T47D (cell line): ENCODE measurements at places on chromosomes 5 and 9.

DNA sequence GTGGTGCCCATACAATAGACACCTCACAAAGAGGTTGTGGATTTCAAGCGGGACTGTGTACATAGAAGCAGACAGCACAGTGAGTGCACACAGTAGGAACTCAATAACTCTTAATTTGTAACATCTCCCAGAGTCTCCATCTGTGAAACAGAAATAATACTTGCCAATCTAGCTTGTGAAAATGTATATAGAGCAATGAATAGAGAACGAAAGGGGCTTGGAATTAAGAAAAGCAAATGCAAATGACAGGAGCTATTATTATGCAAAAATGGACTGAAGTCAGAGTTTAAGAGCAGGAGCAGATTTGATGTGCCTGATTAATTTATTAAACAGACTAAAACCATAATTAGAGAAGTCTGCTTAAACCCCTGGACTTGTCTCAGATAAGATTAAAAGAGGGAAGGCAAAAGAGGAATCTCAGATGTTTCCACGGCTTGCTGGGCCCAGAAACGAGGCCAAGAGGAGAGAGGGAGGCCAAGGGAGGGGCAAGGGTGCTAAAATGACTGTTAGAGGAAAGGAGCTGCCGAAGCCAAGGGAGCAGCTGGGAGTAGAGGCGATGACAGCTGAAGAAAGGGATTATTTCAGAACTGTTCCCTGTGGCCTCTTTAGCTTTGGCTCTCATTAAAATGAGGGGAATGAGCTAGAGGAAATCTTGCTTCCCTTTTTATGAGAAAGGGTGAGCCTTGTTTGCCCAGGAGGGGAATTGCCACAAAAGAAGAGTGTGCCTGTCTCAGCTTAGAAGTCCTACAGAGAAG, 72.1 kb downstream of the FEM1C start:
- no peak for DNase-seq

- DNase-seq: peak; percentile 52
These were observed 80.6 kb downstream of the FBXO4 start for GRCh38 chr5:42005561-42006153.

DNA sequence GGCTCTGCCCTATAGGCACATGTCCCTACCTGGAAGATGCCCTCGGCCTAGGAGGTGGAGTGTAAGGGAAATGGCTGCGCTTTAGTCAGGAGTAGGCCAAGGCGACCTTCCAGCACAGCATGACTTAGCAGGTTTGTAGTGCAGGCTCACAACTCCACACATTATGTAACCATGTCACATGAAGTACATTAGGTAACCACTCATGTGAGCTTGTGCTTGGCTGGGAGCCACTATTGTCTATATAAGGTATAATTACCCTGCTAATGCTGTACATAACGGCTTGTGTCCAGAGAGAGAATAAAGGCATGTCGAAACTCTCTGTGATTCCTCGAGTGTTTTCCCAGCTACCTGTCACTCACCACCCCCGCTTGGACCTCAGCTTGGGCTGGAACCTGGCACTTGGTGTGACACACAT, 74.9 kb downstream of the CAMK4 start:
- DNase-seq: no peak

- no peak for DNase-seq
These were observed 34.1 kb upstream of the ERCC6L2 start for GRCh38 chr9:95841377-95841776.

DNA sequence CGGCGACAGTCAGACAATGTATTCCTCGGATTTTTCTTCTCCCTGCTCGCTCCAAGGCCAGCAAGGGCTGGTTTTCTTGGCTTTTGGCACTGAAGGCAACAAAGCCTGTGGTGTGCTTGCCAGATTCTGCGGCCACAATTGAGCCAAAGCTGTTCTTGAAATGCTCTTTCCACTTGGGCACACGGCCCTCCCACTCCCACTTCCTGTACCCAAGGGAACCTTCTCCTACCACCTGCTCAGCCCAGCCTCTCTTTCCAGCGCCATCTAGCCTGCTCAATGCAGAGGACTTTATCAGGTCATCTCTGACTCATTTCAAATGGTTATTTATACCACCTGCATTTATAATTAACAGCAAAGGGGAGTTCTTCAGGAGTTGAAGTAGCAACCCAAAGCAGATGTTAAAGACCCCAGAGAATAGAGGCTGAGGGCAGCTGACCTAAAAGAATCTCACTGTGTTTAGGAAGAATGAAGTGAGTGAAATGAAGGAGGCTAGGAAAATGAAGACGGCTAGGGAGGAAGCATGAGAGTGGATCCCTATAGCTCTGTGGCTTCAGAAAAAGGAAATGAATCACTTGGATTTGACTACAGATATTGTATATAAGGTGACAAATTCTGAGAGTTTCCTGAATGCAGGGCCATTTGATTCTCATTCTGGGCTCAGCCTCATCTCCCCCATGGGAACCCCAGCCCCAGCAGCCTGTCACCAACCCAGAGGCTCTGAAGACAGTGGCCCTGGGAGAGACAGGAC, 439.0 kb downstream of the ENC1 start:
- DNase-seq: no peak

- DNase-seq: no peak
These were observed 230.0 kb downstream of the AGTPBP1 start for GRCh38 chr9:85511746-85512145.

DNA sequence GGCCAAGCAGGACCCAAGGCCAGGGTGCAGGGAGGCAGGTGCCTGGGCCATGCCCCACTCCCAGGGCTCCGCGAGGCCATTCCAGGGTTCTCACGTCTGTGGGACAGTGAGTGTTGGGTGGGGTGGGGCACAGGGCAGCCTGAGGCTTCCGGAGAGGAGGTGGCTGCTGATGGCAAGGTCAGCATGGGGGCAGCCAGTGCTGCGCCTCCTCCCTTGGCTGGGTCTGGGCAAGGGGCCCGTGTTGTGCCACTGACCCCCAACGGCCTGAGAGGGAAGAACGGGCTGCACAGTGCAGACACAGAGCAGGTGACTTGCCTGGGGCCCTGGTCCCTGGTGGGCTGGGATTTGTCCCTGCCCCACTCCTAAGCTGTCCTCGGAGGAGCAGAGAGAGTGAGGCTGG, 82.1 kb downstream of the RXRA start:
- DNase-seq: no peak

DNA sequence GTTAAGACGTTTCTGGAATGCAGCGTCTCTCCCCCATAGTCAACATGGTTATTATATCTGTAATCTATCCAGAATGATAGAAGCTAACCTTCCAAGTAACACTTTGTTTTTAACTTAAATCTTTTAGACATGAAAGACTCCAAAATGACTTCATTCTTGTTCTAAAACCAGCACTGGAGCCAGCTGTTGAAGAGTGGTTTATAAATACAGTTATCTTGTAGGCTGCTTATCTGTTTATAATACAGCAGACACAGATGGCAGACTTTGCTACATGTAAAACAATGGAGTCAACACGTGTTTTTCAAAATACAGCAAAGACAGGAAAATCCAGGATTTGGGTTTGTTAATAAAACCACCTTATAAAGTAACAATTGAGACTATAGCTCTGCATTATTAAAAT, 48.8 kb upstream of the RETREG1 start:
- no peak for DNase-seq

- no peak for DNase-seq
These were observed 34.9 kb downstream of the MTMR12 start for GRCh38 chr5:32277798-32278197.

DNA sequence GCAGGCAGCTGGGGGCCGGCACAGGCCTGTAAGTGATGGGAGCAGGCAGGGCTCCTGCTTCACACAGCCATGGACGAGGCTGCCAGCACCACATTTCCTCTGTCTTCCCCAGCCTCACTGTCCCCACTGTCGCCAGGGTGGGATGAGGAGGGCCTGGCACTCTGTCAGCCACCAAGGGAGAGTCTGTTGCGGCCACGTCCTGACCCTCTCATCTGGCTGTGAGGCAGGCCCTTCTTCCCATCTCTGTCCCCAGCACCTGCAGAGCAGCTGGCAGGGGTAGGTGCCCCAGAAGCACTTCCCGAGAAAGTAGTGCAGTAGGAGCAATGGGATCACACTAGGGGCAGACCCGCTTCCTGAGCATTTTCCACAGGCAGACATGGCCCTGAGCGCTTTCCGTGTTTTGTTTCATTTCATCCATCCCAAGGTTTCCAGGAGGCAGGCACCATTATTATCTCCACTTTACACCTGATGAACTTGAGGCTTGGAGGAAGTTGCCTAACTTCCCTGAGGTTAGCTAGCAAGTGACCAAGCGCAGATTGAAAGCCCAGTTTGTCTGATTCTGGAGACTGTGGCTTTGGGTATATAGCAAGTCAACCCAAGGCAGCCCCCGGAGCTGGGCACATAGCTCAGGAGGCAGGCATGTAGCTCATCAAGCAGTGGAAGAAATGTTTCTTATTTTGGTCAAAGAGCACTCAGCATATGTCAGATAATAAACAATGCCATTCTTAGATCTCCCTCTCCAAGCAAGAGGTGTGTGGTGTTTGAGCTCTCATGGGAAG, 202.4 kb downstream of the DAB2IP start:
- DNase-seq: no peak

- no peak for DNase-seq
These were observed 62.3 kb upstream of the HMHB1 start for GRCh38 chr5:143749581-143750205.

GRCh38 chr9:110320651-110321445, 16.8 kb downstream of the TXNDC8 start:
- no peak for DNase-seq

DNA sequence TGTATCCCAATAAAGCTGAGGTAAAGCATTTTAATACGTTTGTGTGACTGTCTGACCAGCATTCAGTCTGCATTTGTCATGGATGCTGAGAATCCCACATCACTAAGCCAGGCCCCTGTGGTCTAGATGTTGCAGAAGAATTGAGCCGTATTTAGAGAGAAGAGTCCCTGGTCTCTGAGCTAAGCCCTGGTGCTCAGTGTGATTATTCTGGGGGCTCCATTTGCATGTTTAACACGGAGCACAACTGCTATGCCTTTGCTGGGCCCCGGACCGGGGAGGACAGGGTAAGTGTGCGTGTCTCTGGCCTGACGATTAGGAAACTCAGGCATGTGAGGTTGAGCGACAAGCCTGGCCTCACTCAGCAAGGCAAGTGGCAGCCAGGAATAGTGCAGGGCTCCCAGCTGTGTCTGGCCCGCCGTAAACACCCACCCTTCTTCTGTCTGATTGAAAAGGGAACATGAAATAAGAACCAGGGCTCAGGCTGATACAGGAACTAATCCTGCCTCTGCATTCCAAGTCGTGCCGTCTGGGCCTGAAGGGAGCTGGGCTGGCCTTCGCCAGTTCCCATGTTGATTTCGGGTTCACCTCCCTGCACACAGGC, 22.3 kb downstream of the FAM78A start:
- DNase-seq: no peak

GRCh38 chr5:64125521-64125920, 40.1 kb upstream of the RNF180 start:
- no peak for DNase-seq

- no peak for DNase-seq
These were observed 194.0 kb downstream of the EFNA5 start for GRCh38 chr5:107476783-107477182.

- no peak for DNase-seq
These were observed 32.8 kb upstream of the MCTP1 start for GRCh38 chr5:95317687-95318086.

DNA sequence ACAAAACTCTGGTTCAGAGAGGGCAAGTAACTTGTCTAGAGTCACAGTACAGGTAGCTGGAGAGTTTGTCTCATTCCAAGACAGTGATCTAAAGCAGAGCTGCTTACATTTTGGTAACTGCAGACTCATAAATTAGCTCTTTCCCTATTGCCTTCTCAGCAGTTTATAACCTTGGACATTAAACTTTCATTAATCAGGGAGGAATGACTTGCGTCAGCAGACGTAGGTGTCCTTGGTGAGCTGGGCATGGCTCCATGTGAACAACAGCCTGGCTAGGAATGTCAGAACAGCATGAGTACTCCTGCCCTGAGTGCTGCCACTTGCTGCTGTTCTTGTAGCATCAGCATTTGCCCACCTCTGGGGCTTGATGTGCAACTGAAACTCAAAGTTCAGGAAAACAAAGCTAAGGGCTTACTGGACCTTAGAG, 2.2 kb upstream of the ALDOB start:
- DNase-seq: no peak

- no peak for DNase-seq
These were observed 13.5 kb downstream of the ISL1 start for GRCh38 chr5:51396797-51397196.

GRCh38 chr5:75668445-75668844, 48.8 kb downstream of the POC5 start:
- no peak for DNase-seq

DNA sequence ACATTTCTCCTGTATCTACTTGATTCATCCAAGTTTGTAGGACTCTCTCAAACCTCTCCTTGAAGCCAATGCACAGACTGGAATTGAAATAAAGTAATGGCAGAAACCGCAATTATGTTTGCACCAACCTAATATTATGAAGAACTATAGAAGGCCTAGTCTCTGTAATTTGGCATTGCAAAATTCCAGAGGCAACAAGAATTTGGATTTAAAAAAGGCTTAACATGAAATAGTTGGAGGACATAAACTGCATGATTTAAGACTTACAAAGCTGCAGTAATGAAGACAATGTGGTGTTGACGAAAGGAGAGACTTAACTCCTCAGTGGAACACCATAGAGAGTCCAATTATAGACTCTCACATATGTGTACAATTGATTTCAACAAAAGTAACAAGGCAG, 117.8 kb upstream of the MINAR2 start:
- DNase-seq: no peak

GRCh38 chr5:100456615-100457014, 78.6 kb upstream of the FAM174A start:
- no peak for DNase-seq

DNA sequence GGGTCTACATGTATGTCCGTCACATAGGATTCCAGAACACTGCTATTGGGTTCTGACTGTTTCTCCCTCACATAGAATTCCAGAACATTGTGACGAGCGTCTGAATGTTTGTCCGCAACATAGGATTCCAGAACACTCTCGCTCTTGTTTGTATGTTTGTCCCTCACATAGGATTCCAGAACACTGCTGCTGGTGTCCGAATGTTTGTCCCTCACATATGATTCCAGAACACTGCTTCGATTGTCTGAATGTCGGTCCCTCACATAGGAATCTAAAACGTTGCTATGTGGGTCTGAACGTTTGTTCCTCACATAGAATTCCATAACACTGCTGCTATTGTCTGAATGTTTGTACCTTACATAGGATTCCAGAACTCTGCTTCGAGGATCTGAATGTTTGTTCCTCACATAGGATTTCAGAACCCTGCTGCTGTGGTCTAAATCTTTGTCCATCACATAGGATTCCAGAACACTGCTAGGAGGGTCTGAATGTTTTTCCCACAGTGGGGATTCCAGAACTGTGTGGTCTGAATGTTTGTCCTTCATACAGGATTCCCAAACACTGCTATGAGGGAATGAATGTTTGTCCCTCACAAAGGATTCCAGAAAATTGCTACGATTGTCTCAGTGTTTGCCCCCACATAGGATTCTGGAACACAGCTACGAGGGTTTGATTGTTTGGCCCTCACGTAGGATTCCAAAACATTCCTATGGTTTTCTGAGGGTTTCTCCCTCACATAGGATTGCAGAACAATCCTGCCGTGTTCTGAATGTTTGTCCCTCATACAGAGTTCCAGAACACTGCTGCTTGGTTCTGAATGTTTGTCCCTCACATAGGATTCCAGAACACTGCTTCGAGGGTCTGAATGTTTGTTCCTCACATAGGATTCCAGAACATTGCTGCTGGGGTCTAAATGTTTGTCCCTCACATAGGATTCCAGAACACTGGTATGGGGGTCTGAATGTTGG, 220.5 kb downstream of the FOXD4L6 start:
- no peak for DNase-seq
